ENCODE measurements at places on chromosomes 11 and 22. TPM values are rescaled to one million over a fixed set of nuclear protein-coding genes. Genes with fewer than 3 reads are reported as not detected.
A peak's percentile ranks its signal among the peaks of the same experiment; 100 is the strongest.

Gene OR5P2
- 0.22 TPM for total RNA-seq

Gene C11orf52
- total RNA-seq = not detected

- no peak for DNase-seq
Measured at GRCh38 chr11:45596571-45596970, 68.9 kb downstream of the CHST1 start.

GRCh38 chr22:39360674-39361413 lies 11.1 kb downstream of the SYNGR1 start:
- DNase-seq = no peak

- DNase-seq = no peak
Measured at GRCh38 chr11:76577226-76577920, 93.2 kb downstream of the LRRC32 start.

DNA sequence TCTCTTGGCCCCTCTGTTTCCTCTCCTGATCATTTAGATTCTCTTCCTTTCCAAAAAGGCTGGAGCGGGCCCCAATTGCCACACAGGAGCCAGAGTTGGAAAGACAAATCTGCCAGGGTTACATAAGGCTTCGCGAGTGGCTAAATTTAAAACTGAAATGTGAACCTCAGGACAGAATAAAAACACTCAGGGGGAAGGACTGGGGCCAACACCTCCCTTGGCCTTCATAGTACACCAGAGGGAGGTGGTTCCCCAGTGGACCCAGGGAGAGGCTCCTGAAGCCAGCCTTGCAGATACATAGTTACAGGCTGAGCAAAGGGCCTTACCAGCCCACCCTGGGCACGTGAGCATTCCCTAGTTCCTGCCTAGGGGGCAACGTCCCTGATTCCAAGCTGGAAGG lies 150.1 kb downstream of the MN1 start:
- no peak for DNase-seq

DNA sequence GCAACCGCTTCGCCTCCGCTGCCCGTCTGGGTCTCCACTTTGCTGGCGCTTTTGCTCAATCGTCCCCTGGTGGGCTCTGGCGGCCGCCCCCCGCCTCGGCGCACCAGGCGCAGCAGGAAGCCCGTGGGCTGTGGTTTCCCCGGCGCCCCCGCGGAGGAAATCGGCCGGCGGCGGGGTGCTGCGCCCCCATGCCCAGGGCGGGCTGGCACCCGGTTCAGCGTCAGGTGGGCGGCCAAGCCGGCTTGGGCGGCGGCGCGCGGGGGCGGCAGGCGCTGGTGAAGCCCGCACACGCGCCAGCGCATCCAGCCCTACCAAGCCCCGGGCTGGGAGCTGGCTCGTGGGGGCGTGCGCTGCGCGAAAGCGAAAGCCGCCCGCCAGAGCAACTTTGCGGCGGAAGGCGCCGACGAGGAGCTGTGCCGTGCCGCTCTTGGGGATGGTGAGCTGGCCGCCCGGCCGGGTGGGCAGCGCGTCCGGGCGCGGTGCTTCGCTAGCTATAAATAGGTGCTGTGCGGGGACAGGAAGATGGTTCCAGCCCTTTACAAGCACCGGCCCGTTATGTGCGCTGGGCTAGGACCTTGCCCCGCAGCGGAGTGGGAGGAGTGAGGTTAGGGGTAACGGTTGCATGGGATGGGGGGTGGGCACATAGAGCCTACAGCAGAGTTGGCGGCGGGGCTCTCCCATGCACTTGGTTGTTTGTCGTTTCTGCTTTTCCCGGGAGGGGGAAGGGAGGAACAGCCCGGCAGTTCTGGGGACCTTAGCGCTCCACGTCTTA lies 25.0 kb upstream of the SUSD2 start:
- no peak for DNase-seq

- DNase-seq = no peak
Measured at GRCh38 chr11:70669871-70670675, 271.7 kb downstream of the CTTN start.

GRCh38 chr11:36730761-36731160 lies 132.7 kb upstream of the RAG2 start:
- no peak for DNase-seq

DNA sequence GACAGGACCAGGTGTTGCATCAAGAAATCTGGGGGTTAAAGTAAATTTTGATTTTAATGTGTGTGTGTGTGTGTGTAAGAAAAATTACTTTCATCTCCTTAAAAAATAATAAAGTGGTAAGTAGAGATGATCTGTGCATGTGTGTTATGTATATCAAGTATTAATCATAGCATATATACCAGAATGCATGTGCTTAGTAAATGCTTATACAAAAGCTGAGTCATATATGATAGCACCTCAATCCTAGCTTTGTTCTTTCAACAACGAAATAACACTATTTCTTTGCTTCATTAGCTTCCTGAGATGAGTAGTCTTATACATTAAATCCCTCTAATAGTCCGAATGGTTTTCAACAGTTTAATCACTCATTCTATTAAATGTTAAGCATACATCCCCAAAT lies 899.6 kb upstream of the ANO3 start:
- no peak for DNase-seq

DNA sequence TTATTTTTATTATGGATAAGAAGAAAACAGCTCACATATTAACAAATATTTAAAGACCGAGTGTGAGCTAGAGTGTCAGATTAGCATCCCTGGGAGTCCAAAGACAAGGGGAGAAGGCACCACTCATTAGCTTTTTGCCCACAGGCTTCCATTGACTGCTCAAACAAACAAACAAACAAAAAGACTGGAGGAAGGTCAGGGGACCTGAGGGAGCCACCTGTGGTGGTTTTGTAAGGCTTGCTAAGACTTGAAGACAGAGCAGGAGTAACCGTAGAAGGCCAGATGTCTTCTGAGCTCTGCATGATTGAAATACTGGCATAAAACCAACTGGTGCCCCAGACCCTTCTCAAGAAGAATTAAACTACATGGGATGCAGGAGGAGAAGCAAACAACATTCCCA lies 395.2 kb upstream of the CNTN5 start:
- DNase-seq = no peak

GRCh38 chr11:2744166-2744565 lies 44.4 kb upstream of the KCNQ1OT1 start:
- DNase-seq = peak; percentile 21

DNA sequence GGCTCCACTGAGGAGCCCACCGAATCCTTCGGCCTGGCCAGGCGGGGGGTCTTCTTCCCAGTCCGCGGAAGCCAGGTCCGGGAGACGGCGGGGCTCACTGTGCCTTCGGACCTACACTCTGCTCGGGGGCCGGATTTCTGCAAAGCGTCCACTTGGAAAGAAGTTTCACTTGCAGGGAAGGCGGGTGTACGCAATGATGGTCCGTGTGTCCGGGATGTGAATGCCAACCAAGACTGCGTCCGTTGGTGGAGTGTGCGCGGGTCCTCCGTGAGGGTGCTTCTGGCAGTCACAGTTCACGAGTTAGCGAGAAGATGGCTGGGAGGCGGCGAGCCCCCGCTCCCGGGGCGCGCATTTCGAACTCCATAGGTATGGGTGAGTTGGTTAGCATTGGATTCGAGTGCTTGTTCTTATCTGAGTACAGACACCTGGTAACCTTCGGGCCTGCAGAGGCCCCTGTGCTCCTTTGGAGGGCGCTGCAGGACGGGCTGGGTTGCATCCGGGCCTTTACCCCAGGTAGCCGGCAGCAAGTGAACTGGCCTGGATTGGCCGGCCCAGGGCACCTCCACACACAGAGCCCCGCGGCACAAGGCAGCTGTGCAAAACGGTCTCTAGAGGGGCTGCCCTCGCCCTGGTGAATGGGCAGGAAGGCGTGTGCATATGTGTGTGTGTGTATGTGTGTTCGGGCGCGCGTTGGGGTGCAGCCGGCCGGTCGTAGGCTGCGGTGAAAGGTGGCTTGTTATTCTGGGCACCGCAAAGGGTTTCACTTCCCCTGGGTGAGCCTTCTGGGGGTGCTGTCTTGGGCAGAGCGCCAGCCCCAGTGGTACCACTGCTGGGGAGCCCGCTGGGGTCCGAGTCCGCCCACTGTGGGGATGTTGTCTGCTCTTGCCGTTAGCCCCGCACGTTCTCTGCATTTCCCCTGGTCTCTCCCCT lies 13.3 kb upstream of the CYP2R1 start:
- DNase-seq = no peak

GRCh38 chr11:114812733-114813132 lies 134.4 kb downstream of the NXPE2 start:
- no peak for DNase-seq

- DNase-seq = no peak
Measured at GRCh38 chr11:36509201-36509639, 852 bp downstream of the TRAF6 start.

DNA sequence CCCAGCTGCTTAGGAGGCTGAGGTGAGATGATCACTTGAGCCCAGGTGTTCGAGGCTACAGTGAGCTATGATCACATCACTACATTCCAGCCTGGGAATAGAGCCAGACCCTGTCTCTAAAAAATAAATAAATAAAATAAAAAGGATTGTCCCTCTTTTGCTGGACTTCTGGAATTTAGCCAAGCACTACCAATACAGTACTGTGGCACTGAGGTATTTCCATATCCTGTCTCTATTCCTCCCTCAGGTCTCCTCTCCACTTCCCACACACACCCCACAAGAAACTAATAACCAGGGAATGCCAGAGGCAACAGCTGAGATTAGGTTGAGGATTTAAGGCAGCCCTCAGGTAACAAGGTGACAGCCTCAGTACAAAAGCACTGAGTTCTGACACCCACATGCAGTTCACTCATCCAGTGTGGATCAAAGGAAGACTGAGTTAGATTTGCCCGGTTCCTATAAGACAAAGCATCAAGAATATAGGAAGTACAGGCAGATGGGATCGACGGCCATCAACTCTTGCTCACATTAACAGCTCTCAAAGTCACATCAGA lies 4.5 kb upstream of the PPP2R1B start:
- DNase-seq = no peak

DNA sequence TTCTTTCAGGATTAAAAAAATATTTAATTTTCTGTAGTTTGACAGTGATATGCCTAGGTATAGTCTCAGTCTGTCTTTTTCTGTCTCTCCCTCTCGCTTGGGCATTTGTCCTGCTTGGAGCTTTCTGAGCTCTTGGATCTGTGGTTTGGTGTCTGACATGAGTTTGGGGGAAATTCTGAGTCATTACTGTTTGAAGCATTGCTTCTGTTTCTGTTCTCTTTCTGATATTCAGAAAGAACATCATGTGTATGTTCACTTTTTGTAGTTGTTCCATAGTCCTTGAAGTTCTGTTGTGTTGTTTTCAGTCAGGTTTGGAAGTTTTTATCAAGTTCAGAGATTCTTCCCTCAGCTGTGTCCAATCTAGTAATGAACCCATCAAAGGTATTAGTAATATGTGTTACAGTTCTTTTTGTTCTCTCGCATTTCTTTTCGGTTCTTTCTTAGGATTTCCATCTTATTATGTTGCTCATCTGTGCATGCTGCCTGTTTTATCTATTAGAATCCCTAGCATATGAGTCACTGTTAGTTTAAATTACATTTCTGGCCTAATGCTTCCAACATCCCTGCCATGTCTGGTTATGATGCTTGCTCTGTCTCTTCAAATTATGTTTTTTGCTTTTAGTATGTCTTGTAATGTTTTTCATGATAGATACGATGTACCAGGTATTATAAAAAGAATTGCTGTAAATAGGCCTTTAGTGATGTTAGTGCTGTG lies 48.4 kb downstream of the DDX10 start:
- no peak for DNase-seq

DNA sequence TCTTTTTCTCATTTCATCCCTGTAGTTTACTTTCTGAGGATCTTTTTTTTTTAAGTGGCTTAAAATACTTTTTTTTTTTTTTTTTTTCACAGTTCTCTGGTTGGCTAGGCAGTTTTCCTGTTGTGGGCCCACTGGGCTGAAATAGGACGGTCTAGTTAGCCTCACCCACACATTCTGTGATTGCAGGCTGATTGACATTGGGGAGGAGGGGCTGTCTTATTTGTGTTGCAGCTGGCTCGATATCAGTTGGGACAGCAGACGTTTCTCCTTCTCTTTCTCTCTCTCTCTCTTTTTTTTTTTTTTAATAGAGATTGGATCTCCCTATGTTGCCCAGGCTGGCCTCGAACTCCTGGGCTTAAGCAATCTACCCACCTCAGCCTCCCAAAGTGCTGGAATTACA lies 6.9 kb downstream of the BCR start:
- DNase-seq = no peak

DNA sequence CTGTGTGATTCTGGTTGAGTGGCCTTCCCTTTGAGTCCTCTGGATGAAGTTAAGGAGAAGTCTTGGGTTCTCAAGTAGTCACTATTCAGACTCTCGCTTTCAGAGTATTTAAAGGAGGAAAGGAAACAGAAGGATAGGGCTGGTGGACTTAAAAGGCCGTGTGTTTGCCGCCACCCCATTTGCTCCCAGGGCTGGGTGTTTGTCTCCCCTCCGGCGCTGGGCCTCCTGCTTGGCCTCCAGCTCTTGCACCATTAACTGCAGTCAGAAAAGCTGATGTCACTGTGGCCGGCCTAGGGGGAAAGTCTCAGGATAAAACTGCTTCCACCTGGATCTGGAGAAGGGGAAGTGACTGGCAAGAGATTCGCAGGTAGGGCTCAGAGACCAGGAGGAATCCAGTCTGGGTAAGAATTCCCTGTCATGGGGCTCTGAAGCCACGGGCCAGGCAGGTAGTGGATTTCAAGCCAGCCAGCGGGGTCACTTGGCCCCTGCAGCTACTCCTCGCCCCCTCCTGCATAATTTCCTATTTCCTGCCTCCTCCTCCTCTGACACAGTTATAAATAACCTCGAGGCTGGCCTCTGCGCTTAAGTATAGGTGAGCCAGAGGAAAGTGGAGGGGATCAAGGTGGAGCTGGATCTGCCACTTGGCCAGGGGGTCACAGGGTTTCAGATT lies 17.1 kb downstream of the TIMP3 start:
- no peak for DNase-seq

DNA sequence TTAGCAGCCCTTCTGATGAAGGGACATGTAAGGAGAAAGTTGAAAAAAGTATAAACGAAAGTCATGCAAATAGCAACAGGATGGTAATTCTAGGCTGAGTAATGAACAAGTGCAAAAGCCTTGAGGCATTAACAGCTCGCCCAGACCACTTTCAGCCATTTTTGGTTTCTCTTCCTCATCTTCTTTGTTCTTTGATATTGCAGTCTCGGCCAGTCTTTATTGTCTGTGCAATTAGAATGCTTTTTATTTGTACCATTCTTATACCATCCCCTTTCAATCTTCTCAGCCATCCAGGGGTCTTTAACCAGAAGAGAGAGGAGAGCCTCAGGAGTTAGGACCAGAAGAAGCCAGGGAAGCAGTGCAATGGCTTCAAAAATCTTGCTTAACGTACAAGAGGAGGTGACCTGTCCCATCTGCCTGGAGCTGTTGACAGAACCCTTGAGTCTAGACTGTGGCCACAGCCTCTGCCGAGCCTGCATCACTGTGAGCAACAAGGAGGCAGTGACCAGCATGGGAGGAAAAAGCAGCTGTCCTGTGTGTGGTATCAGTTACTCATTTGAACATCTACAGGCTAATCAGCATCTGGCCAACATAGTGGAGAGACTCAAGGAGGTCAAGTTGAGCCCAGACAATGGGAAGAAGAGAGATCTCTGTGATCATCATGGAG lies 7.3 kb downstream of the TRIM34 start:
- no peak for DNase-seq

Data from ovary (tissue), 10 donors.